AG04450 (cell line): ENCODE measurements at places on chromosomes 7 and 10. TPM values are rescaled to one million over a fixed set of nuclear protein-coding genes. Genes with fewer than 3 reads are reported as not detected.

Gene VAX1
- not detected in 2 replicates for polyA plus RNA-seq

DNA sequence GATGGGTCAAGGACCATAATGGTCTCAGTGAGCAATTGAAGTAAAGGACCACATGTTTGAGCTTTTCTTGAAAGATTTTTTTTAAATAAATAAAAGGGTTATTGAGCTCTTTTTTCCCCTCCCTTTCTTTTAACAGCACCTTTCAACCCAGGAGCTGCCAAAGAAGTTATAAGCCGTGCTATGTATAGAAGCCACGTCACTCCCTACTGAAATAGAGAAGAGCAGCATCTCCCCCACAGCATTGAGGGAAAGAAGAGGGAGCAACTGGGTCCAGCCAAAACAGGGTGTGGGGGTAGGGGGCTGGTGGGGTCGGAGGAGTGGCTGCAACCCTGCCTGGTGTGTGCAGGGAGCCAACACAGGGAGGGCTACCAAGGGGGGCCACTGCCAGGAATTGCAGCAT lies 227.2 kb downstream of the PLXNA4 start:
- DNase-seq = no peak

DNA sequence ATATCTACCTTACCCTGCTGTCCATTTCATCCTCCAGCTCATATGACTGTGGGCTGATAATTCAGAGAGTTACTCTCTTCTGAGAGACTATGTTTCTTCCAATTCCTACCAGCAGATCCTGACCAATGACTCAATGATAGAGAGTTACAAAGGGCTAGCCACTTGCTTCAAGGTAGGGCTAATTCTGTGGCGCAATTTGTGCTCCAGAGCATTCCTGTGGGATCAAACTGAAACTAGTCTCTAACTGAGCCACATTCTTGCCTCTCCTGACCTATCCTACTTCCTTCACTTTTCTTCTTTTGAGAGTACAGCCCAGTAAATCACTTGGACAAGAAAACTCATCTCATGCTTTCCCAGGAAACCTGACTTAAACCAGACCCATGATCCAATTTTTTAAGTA lies 17.9 kb upstream of the ASZ1 start:
- DNase-seq = no peak

- DNase-seq = no peak
These were observed 278.9 kb downstream of the HPSE2 start for GRCh38 chr10:98956576-98957260.
